Adipose tissue (tissue), 3 donors: ENCODE measurements at places on chromosomes 6 and 20. TPM values are rescaled to one million over a fixed set of nuclear protein-coding genes. Genes with fewer than 3 reads are reported as not detected.

Gene MTO1
- 9.6 TPM for polyA plus RNA-seq

Gene SLC13A3
- polyA plus RNA-seq: 0.48 TPM

Gene PHACTR2
- polyA plus RNA-seq: 1.6 TPM

Gene TRIM40
- not detected for polyA plus RNA-seq

Gene FBXO9
- polyA plus RNA-seq: 38.7 TPM

Gene PHACTR3
- polyA plus RNA-seq: not detected

Gene DLL1
- polyA plus RNA-seq: 8.2 TPM

Gene TUBB2B
- 4.7 TPM for polyA plus RNA-seq

Gene ZSWIM3
- polyA plus RNA-seq: 1.1 TPM

Gene LHFPL5
- not detected for polyA plus RNA-seq

Gene C6orf58
- not detected for polyA plus RNA-seq

Gene COX4I2
- polyA plus RNA-seq: 9.3 TPM

Gene PNLDC1
- polyA plus RNA-seq: 0.56 TPM

Gene MAFB
- 20.9 TPM for polyA plus RNA-seq

Gene SLC22A16
- polyA plus RNA-seq: not detected

Gene BMP2
- polyA plus RNA-seq: 4.0 TPM

Gene SIM1
- 0.22 TPM for polyA plus RNA-seq

Gene MYL9
- polyA plus RNA-seq: 327 TPM

Gene ESR1
- polyA plus RNA-seq: 1.9 TPM

Gene ZCCHC3
- 4.1 TPM for polyA plus RNA-seq

Gene SPATS1
- polyA plus RNA-seq: not detected

Gene CST2
- not detected for polyA plus RNA-seq

Gene AVP
- polyA plus RNA-seq: 0.25 TPM

Gene ANKRD66
- polyA plus RNA-seq: not detected

Gene CNKSR3
- polyA plus RNA-seq: 6.8 TPM

Gene DDX27
- 30.5 TPM for polyA plus RNA-seq

Gene VNN1
- 0.28 TPM for polyA plus RNA-seq

Gene FUT9
- polyA plus RNA-seq: not detected

Gene LY6G6F
- polyA plus RNA-seq: not detected

Gene ADTRP
- 2.3 TPM for polyA plus RNA-seq

Gene CALHM6
- 11.9 TPM for polyA plus RNA-seq
